Nucleus accumbens (tissue), 56 donors: ENCODE measurements at places on chromosomes 6 and 20.

- DNase-seq = no peak
Measured at GRCh38 chr6:31125162-31125561, 4.9 kb upstream of the CDSN start.

- no peak for DNase-seq
Measured at GRCh38 chr6:63904650-63905248, 269.1 kb downstream of the PHF3 start.

DNA sequence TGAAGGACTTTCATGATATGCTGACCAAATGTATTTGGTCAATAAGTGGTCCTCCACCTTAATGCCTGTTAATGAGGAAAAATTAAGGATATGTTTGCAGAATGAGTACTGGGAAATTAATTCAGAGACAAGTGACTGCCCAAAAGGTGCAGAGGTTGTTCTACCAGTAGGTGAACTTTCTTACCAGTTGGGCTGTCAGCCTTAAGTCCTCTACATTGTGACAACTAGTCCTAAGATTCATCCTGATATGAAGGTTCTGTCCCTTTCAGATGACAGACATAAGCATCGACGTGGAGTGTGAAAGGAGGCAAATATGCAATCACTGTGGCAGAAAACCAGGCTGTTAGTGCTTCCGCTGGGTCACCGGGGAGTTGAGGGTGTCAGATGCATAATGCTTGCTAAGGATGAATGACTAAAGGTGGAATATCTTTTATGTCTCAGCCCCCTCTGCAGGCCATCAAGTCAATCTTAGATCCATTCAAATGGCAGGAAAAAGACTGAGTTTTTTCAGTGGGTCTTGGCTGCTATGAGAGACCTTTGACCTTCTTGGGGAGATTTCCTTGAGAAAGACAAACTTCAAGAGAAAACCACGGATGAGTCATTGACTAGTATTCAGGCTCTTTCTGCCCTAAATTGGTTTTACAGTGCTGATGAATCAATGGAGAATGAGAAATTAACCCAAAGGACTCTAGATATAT lies 226.0 kb downstream of the TPBG start:
- no peak for DNase-seq

- DNase-seq = no peak
Measured at GRCh38 chr6:62974452-62974851, 236.8 kb upstream of the FKBP1C start.

- no peak for DNase-seq
Measured at GRCh38 chr6:290111-290922, 2.0 kb upstream of the DUSP22 start.

DNA sequence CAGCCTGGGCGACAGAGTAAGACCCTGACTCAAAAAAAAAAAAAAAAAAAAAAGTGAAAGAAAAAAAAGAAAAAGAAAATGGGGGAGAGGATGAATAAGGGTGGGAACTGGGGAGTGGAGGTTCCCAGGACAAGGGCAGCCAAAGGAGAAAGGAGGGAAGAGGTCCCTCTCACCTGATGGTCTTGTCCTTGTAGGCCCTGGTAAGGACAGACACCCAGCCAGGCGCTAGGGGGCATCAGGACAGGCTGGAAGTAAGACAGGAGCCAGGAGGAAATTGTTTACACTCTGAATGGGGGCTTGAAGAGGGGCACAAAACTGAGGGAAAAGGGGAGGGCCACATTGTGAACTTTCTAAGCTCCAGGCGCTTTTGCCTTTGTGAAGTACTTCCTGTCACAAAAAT lies 2.3 kb upstream of the ALDH5A1 start:
- no peak for DNase-seq

- no peak for DNase-seq
Measured at GRCh38 chr20:43909720-43910119, 4.9 kb upstream of the TOX2 start.

DNA sequence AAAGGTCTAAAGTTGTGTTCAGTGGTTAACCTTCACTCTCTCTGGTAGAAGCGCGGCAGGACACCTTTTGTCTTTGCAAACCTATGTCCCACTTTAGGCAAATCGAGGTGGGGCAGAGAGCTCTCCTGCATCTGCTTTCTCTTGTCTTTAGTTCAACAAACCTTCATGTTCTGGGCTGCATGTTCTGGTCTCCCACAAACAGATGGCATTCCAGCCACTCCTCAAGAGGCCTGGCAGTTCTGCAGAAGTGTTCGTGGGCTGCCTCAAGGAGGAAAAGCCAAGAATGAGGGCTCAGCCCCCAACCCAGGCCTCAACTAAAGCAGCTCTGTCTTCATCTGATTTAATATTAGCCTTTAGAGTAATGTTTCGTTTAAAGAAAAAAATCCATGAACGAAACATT lies 82.2 kb downstream of the SOD2 start:
- DNase-seq = no peak

DNA sequence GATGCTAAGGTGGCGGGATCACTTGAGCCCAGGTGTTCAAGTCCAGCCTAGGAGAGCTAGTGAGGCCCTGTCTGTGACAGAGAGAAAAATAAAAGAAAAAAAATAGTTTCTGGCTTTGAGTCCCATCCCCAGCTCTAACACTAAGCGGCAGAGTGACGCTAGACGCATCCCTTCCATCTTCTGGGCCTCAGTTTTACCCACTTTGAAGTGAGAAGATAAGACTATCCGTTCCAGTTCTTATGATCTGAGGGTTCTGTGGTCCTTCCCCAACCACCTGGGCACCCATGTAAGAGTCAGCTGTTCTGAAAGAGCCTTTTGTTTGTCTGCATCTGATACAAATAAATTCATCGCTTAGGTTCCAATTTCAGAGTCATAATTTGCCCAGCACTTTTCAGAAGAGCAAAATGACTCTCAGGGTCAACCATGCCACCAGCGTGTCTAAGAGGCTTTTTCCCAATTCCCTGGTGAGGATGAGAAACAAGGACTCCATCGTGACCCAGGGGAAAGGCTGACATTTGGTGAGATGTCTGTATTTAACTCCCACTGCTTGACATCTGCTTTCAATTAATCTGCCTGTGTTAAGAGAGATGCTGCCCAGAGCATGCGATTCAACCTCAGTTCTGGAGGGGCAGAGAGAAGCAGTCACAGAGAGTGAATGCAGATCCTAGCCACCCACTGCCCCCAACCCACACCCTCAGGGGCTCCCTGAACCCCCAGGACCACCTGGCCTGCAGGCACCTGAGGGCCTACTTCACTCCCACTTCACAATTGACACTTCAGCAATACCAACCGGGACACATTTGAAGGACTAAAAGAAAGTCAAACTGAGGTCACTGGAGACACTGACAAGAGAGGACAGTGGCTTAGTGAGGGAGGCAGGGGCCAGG lies 131.6 kb upstream of the TOP1 start:
- DNase-seq = no peak

- no peak for DNase-seq
Measured at GRCh38 chr6:131821010-131821807, 13.4 kb downstream of the ENPP1 start.

DNA sequence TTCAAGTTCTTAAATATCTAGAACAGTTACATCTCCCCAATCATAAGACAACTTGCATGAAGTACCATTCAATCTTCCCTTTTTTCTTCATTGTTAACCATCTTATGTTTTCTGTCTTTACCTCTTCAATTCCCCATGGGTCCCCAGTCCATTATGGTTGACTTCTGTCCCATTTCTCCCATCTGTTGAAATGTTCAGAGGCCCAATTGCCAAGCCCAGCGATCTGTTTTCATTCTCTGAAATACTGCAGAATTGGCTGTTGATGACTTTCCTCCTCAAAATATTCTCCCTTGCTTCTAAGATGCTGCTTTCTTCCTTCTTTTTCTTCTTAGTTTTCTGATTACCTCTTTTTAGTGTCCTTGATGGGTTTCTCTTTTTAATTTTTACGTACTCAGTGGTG lies 26.0 kb downstream of the DSTN start:
- DNase-seq = no peak

GRCh38 chr20:50409495-50409894 lies 100.7 kb upstream of the PTPN1 start:
- DNase-seq = no peak

GRCh38 chr6:36717871-36718540 lies 20.4 kb downstream of the RAB44 start:
- no peak for DNase-seq

DNA sequence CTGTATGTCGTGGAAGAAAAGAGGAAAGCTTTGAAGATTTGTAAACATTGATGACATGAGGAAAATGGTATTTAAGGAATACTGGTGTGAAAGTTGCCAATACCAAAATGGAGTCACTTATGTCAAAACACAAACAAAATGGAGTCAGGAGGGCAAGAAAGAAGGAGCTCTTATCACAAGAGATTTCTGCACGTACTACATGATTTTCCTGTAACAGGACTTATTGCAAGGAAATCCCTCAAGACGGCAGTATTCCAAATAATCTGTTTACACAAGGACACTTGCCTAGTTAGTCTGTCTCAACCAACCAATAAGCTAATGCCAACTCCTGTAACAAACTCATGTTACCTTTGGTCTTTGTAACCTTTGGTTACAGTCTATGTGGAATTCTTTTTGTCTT lies 29.8 kb downstream of the SLC2A12 start:
- DNase-seq = no peak

DNA sequence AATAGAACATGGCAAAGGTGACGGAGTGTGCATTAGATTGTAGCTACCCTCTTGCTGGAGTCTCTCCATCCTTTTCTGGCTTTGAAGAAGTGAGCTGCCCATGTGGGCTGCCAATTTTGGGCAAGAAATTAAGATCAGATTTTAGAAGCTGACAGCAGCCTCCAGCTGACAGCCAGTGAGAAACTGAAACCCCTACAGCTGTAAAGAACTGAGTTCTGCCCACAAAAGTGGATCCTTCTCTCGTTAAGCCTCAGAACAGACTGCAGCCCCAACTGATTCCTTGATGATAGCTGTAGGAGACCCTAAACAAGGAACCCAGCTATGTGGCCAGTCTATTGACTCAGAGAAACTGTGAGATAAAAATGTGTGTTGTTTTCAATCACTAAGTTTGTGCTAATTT lies 134.1 kb downstream of the CD109 start:
- DNase-seq = no peak

DNA sequence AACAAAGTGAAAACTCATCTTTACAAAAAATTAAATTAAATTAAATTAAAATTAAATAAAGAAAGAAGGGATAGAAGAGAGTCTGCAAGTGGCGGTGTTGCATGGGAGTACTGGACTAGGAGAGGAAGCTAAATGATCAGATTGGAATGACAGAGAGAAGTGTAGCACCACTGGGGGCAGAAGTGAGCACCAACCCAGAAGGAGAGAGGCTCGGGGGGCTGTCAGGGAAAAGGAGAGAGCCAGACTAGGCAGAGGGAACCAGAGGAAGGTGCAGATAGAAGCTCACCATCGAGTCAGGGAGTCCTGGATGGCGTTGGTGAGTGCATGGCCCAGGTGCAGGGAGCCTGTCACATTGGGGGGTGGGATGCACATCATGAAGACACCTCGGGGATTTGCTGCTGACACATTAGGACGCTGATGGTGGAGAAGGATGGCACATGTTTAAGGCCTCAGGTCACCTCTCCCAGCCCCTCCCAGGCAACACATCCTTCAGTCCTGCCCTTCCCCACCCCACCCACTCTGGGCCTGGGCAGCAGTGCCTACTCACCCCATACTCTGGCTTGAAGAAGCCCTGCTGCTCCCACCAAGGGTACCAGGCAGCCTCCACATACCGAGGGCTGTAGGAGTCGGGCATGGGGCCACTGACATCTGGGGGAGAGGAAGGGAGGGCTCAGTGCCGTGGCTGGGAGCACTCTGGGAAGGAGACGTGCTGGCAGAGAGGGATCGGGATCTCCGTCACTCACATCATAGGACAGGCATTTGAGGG lies 4.0 kb downstream of the VARS1 start:
- no peak for DNase-seq

GRCh38 chr6:42393339-42393738 lies 58.4 kb downstream of the TRERF1 start:
- no peak for DNase-seq

GRCh38 chr20:63697357-63697867 lies 960 bp downstream of the TNFRSF6B start:
- no peak for DNase-seq

GRCh38 chr6:89368107-89368506 lies 15.6 kb upstream of the UBE2J1 start:
- peak; percentile 12 for DNase-seq

- DNase-seq = no peak
Measured at GRCh38 chr6:15027472-15027871, 218.4 kb upstream of the JARID2 start.

DNA sequence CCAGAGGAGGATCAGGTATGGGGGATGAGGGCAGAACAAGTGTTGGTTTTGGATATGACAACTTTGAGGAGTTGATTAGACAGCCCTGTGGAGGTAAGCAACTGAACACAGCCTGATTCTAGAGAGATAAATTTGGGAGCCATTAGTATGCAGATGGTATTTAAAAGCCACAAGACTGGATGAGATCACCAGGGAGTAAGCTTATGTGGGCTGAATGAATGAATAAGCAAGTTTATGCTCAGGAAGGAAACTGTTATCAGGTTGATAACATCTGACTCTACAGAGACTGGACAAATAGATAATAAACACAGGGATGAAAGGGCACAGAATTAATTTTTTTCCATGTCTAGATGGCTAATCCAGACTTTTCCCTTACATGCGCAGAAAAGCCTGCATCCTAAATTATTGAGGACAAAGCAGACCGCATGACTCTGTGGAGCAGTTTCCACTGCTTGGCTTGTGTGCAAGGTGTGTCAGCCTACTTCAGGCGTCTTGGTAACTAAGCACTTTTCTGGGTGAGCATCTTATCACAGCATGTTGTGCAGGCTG lies 150.6 kb downstream of the GJA10 start:
- DNase-seq = no peak

DNA sequence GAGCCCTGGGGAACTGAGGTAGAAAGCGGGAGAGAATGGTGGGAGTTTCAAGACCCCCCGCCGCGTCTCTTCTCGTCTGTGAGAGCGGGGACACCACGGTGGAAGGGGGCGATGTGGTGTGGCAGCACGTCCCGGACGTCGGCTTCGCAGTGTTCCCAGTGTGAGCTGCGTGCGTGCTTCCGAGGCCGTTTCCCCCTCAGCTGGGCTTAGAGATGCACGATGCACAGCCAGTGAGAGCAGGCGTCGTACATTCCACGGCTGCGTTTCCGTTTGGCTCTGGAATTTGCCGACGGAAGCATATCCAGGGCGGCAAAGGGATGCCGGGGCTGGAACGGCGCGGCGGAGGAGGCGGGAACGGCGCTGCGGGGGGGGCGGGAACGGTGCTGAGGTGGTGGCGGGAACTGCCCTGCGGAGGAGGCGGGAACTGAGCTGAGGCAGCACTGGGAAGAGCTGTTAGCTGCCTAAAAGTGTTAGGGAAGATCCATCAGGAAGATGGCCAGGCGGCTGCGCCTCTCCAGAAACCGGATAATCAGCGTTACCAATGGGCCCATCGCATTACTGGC lies 37.7 kb downstream of the KIF25 start:
- DNase-seq = no peak

DNA sequence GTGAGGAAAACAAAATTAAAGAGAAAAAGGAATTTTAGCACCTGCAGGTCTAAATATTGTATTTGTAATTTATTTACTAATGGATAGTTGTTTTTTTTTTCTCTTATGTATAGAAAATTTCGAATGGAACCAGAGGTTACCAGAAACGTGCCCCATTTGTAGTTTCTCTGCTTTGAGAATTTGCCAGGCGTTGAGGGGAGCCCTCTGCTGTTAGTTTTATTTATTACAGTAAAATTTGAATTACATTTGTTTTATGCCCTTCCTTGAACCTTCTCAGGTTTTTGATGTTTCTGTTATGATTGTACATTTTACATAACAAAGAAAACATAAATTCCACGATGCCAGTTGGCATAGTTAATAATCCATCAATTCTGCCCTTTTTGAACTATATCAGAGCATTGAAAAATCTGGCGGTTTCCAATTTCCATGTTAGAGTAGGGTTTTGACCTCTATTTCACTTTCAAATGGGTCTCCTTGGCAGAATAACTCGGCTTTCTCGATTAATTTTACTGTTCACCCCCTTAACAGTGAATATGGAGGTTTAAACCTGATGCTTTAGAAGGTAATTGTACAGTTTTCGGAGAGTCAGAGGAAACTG lies 35.1 kb upstream of the RFPL4B start:
- DNase-seq = no peak
